ENCODE measurements at places on chromosomes 6 and 20.
A peak's percentile ranks its signal among the peaks of the same experiment; 100 is the strongest.

DNA sequence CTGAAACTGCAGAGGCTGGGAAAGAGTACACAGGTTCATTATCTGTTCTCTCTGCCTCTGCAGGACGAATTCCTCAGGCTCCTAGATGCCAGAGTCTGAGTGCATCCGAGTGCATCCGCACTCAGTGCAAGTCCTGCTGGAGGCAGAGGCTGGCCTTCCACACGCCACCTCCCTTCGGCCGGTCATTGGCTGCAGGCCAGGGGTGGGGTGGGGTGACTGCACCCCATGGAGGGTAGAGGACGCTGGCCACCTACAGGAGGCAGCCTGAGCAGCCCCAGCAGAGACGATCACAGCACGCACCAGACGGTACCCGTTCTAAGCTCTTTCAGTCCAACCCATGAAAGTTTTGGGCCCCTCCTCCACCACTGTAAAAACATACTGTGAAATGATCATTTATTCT, 11.7 kb downstream of the SFT2D1 start:
- no peak for DNase-seq

DNA sequence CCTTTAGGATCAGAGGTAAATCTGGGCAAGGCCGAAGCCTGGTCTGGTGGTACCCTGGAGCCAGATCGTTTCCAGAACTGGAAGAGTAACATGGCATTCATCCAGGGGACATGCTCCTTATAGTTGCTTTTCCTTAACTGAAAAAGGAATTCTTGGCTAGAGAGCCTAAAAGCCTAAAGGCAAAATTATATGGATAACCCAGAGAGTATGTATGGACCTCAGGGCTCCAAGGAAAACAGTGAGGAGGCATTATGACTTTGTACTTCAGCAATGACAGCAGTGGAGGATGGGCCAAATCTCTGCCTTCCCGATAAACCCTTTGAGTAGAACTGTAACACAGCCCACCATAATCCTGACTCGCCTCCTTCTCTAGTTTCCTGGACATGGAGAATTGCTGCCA, 29.3 kb downstream of the ARHGAP18 start:
- no peak for DNase-seq

DNA sequence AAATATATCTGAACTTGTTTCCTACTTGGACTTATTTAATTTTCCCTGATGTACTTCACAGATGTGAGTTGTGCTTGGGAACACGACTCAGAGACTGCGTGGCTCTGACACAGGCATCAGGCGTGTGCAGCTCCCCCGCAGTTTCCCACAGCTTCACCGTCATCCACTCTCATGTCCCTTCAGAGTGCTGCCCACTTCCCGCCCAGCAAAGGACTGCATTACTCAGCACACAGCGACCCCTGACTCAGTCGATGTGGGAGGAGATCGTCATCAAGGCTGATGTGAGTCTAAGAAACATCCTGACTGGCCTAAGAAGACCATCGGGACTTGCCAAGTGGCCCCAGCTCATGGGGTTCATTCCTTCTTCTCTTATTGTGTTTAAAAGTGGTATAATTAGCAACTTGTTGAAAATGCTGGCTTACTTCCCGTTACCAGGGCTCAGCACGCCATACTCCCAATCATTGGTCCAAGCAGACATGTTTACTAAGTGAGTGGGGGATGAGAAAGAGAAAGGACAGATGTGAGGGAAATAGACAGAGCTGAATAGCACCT, 539.4 kb upstream of the JARID2 start:
- no peak for DNase-seq

DNA sequence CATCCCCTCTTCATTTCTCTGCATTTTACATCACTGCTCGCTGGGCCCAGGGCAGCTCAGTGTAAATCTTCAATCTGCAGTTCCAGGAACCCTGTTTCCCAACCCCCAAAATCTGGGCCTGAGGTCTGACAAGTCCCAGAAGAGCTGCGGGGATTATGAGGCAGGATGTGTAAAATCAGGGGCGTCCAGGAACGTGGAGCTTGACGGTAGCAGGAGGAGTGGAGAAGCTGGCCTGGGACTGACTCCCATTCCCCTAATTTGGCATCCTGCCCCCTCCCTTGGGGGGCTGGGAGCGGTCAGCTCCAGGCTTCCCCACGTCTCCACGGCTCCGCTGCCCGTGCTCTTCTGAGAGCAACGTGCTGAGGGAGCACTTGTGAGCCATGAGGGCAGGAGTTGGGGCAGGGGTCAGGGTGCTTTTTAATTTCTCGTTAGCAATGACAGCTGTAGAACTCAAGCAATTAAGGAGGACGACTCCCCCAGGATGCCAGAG, 23.4 kb upstream of the VEGFA start:
- no peak for DNase-seq

DNA sequence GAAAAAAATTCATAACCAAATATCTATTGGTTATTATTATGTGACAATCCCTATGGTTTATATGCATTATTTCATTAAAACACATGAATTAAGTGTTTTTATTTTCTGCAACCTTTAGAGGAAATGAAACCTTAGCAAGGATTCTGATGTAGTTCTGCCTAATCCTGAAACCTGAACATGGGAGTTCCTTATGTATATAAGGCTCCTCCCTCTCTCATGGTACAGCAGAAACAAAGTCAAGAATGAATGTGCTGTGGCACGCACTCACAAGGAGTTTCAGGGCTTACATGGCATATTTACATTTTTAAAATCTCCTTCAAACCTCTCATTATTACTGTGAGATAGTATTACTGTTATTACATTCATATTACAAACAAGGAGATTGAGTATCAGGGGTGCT, 426.4 kb upstream of the CITED2 start:
- DNase-seq = no peak

- no peak for DNase-seq
Observed at GRCh38 chr20:8020314-8021079, 936 bp upstream of the TMX4 start.

DNA sequence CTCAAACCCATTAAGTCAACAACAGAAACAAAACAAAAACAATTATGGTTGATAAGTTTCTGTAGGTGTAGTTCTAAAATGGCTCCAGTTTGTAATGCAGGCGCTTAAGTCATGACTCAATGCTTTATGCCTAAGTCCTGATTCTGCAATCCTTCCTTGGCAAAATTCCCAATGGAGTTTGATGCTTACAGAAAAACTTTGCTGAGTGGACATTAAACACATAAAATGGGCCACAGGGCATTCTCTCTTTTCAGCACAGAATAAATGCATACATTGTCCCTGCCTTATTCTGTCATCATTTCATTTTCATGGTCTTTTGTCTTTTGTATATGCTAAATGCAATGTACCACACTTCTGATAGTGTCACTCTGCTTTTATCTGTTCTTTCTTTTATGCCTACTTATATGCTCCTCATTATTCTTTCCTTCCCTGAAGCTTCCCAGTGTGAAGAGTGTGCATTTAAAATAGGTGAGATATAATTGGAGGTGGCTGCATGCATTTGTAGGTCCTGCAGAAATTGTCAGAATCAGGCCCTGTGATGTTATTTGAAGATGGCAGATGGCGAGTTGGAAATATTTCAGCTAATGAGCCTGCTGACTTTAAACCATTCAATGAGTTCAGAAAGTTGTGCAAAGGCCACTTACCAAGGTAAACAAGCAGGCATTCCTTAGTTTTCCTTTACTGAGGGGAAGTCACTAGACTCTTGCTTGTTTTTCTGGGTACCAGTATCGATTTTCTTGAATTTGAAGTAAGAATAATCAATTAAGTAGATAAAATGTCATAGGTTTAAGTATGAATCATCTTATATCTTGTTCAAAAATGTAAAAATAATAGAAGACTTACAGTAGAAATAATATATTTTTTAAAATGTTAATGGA, 313.1 kb downstream of the TRDN start:
- no peak for DNase-seq

DNA sequence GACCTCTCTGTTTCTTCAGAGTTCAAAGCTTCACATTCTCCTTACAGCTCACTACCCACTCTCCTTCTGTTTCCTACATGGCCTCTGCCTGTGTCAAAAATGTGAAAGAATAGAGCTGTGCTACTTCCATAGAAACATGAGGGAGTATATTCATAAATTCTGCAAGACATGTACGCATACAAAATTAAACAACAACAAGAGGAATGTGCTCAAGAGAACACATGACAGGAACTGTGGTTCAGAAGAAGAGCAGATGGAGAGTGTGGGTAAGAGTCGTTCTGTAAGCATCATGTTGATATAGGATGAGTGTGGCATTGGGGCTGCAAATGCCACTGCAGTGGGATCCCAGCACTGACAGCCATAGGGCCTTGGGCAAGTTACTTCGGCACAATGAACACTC, 266.6 kb upstream of the SASH1 start:
- no peak for DNase-seq

- DNase-seq = no peak
Observed at GRCh38 chr6:108174371-108175175, 8.8 kb downstream of the NR2E1 start.

- no peak for DNase-seq
Observed at GRCh38 chr6:150186129-150186898, 43.5 kb downstream of the PPP1R14C start.

- no peak for DNase-seq
Observed at GRCh38 chr6:147077251-147077650, 127.0 kb upstream of the STXBP5 start.

GRCh38 chr6:5670811-5671561, 335.7 kb downstream of the NRN1 start:
- no peak for DNase-seq

GRCh38 chr6:14212632-14213031, 95.1 kb downstream of the CD83 start:
- DNase-seq = no peak

GRCh38 chr6:125747589-125748405, 1.6 kb upstream of the HEY2 start:
- DNase-seq = peak; percentile 56

- no peak for DNase-seq
Observed at GRCh38 chr6:119672725-119673124, 323.2 kb upstream of the MAN1A1 start.

GRCh38 chr6:121858310-121858709, 422.9 kb downstream of the GJA1 start:
- no peak for DNase-seq

DNA sequence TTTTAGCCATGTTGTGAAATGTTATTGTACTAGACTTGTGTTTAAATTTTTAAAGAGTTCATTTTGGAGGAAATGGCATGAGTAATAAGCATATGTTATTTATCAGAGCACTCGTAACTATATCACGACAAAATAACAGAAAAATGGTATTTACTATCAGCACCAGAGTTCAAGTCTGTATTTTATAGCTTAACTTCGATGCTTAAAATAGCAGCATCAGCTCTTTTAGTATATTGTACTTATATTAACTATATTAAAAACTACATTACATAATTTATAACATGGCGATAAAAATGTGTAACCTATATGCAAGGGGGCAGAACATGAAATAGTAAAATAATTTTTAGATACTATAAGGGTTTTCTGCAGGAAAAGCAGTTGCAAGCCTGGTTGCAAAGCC, 52.9 kb downstream of the ABRACL start:
- DNase-seq = no peak

DNA sequence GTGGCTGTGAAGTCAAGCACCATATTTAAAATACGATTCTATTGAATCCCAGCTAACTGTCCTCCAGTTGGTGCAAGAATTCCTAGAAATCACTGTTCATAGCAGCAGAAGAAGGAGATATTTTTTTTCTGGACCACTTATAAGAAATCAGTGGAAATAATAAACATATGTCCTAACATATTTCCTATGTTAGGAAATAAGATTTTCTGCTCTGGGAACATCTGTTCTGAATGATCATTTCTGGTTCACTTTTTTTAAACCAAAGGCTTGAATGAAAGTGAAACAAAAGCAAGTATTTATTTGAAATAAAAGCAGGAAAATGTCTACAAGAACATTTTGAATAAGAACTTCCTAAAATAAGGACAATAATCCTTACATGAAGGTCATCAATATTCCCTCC, 138.9 kb upstream of the RALGAPA2 start:
- no peak for DNase-seq

DNA sequence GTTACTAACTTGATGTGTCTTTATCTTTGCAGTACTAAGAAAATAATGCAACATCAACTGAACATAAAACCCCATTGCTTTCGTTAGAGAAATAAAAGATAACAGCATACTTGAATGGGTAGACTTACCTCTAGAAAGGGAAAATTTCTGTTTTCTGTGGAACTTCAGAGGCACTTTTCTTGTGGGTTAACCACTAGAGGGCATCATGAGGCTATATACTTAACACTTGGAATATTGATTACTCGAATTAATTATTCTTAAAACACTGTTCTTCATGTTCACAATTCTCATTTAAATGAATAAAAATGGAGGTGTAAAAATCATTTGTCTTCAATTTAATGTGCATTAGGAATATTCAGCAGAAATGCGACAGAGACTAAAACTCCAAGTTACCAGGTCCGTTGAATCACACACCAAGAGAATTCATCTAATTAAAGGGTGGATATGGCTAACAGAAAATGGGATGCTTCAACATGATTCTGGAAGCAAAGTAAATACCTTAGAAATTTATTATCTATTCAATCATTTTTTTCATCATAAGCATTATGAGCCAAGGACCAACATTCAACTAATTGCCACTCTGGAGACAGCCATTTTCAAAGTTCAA, 330.8 kb upstream of the PREP start:
- no peak for DNase-seq

DNA sequence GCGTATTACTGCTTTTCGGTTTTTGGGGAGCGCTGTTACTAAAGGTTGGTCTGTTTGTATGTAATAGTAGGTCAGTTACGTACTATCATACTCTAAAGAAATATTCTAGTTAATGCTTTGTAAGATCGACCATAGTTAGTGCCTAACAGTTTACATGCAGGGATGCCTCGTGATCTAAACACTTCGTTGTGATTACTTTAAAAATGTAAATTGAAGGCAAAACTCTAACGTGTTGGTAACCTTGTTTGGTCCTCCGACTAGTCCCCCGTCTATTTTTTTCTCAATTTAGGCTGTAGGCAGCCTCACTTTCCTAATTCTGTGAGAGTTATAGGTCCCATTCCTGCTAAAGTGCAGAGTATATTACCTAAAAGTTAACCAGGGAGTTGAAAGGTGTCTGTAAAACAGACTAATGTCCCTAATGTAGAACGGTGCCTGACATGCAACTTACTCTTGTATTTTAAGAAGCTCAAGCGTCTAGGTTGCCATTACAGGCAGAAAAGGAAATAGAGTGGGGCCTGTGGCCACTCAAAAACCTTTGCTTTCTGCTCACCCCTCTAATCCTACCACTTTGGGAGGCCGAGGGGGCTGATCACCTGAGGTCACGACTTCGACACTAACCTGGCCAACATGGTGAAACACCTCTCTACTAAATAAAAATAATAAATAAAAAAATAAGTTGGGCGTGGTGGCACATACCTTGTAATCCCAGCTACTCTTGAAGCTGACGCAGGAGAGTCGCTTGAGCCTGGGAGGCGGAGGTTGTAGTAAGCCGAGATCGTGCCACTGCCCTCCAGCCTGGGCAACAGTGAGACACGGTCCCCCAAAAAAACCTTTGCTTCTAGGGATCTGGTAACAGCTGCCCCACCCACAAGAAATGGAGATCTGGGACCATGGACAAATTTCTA, 37.8 kb downstream of the HFE start:
- peak; percentile 20 for DNase-seq

GRCh38 chr6:163291622-163292021, 122.9 kb upstream of the QKI start:
- no peak for DNase-seq
